Thymus (tissue), 14 donors: ENCODE measurements at places on chromosomes 1 and 21. TPM values are rescaled to one million over a fixed set of nuclear protein-coding genes. Genes with fewer than 3 reads are reported as not detected.

TMCC2 gene
- total RNA-seq, result 5.1 TPM

GRCh38 chr1:42720868-42721267 is 19.2 kb downstream of the CLDN19 start:
- H3K27ac ChIP-seq, result no peak overlapping the region
- no peak overlapping the region for H3K4me3 ChIP-seq
- no peak for DNase-seq
- H3K27me3 ChIP-seq, result no peaks in the 10 kb centered on the region

DNA sequence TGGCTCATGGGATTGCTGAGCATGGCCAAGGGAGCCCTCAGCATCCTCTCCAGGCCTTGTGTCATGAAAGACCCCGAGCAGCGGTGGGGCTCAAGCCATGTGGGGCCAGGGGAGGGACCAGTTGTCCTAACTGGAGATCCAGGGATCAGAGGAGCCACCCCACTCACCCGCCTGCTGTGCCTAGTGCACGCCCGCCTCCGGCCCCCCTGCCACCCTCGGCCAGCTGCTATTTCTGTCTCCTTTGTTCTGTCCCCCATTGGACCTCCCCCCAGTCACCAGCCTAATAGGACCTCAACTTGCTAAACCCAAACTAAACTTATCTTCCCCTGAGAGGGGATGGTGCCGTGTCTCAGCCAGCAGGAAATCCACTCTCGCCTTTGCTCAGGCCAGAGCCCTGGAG is 44.4 kb downstream of the TP73 start:
- peaks cover 9% of the 10 kb centered on the region for H3K4me1 ChIP-seq
- no peak overlapping the region for H3K27ac ChIP-seq
- H3K36me3 ChIP-seq, result no peaks in the 10 kb centered on the region
- H3K27me3 ChIP-seq, result peaks cover 19% of the 10 kb centered on the region

GRCh38 chr1:207579436-207579799 is 65.5 kb upstream of the CR1L start:
- H3K36me3 ChIP-seq, result no peaks in the 10 kb centered on the region
- no peak overlapping the region for H3K4me3 ChIP-seq
- H3K27me3 ChIP-seq, result no peaks in the 10 kb centered on the region
- H3K27ac ChIP-seq, result no peak overlapping the region
